ENCODE measurements at places on chromosomes 3 and 15.

- DNase-seq, result no peak
These were observed 22.8 kb downstream of the STRIT1 start for GRCh38 chr3:155270485-155271342.

DNA sequence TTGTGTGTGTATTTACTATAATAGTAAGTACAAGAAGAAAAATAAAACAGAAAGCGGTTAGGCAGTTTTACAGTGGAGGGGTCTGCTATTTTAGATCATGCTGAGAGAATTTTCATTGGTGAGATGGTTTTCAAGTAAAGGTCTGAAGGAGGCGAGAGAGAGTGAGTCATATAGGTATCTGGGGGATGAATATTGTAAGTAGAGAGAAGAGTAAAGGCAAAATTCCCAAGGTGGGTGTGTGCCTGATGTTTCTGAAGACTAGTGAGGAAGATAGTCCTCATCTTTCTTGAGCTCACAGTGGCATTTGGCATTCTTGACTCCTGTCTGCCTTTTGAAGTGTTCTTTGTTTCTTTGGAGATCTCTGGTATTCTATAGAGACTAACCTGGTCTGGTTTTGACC, 38.6 kb downstream of the CRYBG3 start:
- DNase-seq, result no peak

- no peak for DNase-seq
These were observed 33.0 kb downstream of the KPNA4 start for GRCh38 chr3:160532371-160532770.

- no peak for DNase-seq
These were observed 207.1 kb downstream of the TP63 start for GRCh38 chr3:189838291-189838690.

- no peak for DNase-seq
These were observed 288.2 kb downstream of the EPHA6 start for GRCh38 chr3:97102641-97103040.

DNA sequence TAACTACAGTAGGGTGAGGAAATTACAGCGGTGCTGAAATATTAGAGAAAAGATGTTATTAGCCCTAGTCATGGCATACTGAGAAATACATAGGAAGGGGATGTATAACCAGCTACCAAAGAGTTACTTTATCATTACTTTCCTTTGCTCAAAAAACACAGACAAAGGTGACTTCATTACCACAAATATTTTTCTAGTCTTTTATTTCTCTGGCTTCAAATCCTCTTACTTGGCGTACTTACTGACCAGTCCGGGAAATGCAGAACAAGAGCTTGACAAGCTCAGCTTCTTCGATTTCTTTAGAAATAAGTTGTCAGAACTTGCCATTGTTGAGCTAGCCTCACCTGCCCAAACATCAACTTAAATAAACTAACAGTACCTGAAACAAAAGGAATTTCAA, 142.1 kb upstream of the TMCO5A start:
- DNase-seq, result no peak

GRCh38 chr3:159260049-159260662, 458.3 kb downstream of the MFSD1 start:
- DNase-seq, result peak; percentile 49

DNA sequence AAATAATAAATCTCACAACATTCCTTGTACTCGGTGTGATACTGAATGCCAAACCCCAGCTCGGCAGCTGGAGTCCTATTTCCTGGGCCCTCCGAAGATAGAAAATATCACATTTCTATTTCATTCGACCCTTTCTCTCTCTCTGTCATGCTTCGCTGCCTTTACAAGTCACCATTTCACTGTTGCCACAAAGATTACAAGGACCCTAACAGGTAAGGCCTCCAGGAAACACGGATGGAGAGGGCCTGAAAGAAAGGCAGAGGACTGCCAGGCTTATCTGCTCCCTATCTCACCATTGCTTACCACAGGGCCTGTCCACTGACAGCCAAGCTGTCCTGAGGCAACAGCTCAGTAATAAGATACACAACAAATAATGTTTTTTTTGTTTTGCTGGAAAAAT, 376.5 kb downstream of the MECOM start:
- no peak for DNase-seq

DNA sequence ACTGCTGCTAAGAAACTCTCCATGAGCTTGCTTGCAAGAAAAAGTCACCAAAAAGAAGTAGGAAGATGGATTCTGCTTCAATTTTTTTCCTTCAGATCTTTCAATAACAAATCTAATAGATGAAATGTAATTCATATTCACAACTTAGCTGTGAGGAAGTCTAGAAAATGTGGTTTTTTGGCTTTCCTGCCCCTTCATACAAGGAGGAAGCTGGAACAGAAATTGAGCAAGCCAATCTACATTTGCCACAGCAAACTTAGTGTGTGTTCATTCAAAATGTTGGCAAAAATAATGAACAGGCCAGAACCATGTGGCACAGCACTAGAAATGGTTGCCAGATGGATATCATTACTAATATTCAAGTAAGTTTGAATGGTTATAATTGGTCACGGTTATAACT, 93.2 kb upstream of the NEDD4 start:
- DNase-seq, result peak; percentile 46

- peak; percentile 16 for DNase-seq
These were observed 2.4 kb upstream of the CD96 start for GRCh38 chr3:111539351-111540331.

GRCh38 chr3:145671121-145671520, 489.9 kb downstream of the PLOD2 start:
- DNase-seq, result no peak

GRCh38 chr15:35921046-35921445, 375.1 kb upstream of the DPH6 start:
- DNase-seq, result no peak

DNA sequence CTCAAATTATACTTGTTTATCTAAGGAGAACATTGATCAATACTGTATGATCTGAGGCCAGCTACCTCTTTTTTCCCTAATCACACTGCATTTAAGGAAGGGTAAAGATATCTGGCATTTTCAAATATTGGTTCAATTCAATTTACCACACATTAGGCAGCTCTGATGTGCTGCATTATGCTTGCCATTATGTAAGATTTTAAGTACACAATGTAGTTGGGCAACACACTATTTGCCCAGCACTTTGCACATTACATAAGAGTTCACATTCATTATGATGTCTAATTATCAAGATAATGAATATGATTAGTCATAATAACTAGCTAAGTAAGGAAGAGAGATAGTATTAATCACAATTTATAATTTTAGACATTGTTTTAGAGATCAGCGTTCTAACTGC, 196.3 kb downstream of the BCHE start:
- no peak for DNase-seq

DNA sequence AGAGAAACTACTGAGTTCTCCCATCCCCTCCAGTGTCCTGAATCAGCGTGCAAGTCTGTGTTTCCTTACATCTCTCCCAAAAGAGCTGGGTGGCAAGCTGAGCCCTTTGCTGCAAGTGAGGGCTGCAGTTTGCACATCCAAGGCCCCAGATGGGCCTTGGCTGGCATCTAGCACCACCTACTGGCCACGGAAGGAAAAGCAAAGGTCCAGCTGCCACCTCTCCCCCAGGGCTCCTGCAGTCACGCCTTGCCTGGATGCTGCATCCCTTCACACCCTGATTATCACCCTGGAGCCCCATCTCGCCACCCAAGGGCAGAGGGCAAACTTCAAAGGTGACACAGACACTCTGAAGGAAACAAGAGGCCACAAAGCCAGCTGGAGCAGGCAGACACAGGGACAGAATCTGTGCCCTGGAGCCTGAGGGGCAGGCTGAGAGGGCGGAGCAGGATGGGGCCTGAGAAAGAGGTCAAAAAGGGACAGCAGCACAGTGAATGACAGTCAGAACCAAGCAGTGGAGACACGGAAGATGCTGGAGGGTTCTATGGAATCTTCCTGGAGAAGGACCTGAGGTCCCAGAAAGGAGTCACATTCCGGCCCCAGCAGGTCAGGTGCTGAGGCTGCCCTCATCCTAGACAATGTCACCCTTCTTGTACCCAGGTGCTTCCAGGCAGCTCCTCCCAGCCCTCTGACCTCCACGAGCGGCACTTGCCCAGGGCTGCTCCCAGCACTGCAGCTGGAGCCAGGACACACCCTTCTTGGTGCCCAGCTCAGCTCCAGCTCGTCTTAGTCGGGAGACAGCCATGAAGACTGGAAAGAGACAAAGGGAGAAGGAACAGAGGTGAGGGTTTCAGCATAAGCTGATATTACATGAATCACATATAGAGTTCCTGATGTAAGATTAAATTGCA, 18.3 kb upstream of the NTRK3 start:
- DNase-seq, result peak; percentile 60

GRCh38 chr3:108442281-108442680, 68.1 kb downstream of the MYH15 start:
- DNase-seq, result no peak

GRCh38 chr3:43096761-43097160, 9.1 kb downstream of the POMGNT2 start:
- DNase-seq, result no peak

DNA sequence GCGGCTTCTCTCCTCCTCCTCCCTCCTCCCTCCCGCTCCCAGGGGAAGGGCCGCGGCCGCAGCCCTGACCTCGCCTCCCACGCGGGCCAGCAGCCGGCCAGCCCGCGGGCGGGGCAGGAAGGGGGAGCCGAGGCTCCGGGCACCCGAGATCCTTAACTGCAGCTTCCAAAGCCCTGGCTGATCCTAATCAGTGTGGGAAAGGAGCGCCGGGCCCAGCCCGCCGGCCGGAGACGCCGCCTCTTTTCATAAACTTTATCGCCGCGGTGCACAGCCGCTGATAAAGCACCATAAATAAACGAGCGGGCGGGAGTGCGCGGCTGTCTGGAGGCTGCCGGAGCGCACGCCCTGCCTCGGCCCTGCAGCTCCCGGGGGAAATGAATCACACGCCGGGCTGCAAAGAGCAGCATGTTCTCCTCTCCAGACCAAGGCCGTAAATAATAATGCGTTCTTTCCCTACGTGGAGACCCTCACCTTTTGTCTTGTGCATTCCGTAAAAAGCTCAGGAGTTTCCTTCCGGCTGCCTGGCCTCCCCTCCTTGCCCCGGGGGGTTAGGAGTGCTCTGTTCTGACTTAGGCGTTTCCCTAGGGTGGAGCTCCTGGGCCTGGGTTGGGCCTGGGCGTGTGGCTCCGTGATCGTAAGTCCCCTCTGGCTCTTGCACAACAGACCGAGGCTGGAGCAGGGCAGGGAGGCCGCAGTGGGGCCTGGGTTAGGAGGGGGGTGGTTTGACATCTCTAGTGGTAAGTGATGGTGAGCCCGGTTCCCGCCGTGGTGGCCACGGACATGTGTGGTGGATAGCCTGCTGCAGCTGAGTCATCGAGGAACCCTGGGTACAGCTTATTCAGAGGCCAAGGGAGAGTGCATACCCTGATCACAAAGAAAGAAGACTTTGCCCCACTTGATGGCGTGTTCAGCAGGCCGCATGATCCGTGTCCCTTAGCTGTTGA, 132.6 kb upstream of the HES1 start:
- peak; percentile 90 for DNase-seq

DNA sequence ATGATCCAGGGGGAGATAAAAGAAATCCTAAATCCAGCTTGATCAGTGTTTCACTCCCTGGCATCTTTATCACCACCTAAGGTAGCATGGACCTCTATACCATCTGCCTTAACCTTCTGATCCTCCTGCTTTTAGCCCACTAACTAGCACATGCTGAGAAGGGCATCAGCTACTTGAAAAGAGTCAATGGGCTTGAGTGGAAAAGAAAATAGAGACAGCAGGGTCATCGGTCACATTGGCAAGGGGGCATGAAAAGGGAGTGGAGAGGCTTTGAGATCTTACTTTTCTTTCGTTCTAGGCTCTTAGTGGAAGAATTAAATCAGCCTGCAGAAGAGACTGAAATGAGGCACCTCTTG, 239 bp upstream of the ZFYVE19 start:
- no peak for DNase-seq

- DNase-seq, result peak; percentile 79
These were observed 3.7 kb downstream of the BMF start for GRCh38 chr15:40104865-40105516.

DNA sequence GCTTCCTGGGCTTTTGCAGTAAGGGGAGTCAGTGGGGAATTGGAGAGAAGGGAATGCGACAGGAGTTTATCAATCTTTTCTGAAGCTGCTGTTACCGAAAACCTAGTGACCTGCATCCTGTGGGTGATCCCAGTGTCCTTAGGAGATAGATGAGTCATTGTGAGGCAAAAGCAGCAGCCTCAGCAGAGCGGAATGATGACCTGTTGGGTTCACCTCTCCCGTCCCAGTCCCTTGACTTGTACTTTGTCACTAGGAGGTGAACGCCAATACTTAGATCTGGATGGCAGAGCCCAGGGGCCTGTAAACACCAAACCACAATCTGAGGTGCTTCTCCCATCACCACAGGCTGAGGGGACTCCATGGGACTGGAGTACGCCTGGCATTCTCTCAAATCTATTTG, 17.9 kb downstream of the CDAN1 start:
- no peak for DNase-seq

GRCh38 chr3:149969110-149969939, 1.4 kb downstream of the PFN2 start:
- DNase-seq, result no peak

GRCh38 chr15:77410701-77411618, 8.9 kb downstream of the PEAK1 start:
- DNase-seq, result no peak

GRCh38 chr15:77457905-77458265, 37.2 kb downstream of the HMG20A start:
- no peak for DNase-seq

- DNase-seq, result no peak
These were observed 204.4 kb downstream of the RYR3 start for GRCh38 chr15:33515121-33515520.
